ENCODE measurements at places on chromosomes 12 and 14. TPM values are rescaled to one million over a fixed set of nuclear protein-coding genes. Genes with fewer than 3 reads are reported as not detected.

TPPP2 gene
- polyA plus RNA-seq: not detected

C1R gene
- polyA plus RNA-seq: 17.0 TPM

SERPINA9 gene
- not detected for polyA plus RNA-seq

EFS gene
- polyA plus RNA-seq: 74.9 TPM

AEBP2 gene
- polyA plus RNA-seq: 6.4 TPM

BAG5 gene
- polyA plus RNA-seq: 19.6 TPM

RTL1 gene
- 0.15 TPM for polyA plus RNA-seq
